ENCODE measurements at places on chromosomes 16 and 17.

DNA sequence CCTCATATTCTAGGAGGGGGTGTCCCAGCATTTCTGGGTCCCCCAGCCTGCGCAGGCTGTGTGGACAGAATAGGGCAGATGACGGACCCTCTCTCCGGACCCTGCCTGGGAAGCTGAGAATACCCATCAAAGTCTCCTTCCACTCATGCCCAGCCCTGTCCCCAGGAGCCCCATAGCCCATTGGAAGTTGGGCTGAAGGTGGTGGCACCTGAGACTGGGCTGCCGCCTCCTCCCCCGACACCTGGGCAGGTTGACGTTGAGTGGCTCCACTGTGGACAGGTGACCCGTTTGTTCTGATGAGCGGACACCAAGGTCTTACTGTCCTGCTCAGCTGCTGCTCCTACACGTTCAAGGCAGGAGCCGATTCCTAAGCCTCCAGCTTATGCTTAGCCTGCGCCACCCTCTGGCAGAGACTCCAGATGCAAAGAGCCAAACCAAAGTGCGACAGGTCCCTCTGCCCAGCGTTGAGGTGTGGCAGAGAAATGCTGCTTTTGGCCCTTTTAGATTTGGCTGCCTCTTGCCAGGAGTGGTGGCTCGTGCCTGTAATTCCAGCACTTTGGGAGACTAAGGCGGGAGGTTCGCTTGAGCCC is 11.6 kb downstream of the STH start:
- DNase-seq: no peak

DNA sequence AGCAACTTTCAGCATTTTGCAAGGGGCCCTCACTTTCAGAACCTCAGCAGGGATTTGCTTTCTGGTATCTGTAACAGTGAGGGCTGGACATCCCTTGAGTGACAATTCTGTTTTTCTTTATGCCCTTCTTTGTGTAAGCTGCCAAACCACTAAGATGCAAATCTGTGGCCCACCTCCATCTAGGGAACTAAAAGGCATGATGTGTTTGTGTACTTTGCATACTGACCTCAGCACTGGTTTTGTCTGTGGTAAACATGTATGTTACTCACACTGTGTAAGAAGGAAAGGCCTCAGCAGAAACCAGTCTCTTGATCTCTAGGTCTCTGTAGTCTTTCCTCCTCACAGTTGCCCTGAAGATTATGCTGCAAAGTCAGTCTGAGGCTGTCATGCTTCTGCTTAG is 396.6 kb upstream of the DYNLRB2 start:
- no peak for DNase-seq

GRCh38 chr16:29683543-29684090 is 4.6 kb downstream of the QPRT start:
- DNase-seq: no peak

DNA sequence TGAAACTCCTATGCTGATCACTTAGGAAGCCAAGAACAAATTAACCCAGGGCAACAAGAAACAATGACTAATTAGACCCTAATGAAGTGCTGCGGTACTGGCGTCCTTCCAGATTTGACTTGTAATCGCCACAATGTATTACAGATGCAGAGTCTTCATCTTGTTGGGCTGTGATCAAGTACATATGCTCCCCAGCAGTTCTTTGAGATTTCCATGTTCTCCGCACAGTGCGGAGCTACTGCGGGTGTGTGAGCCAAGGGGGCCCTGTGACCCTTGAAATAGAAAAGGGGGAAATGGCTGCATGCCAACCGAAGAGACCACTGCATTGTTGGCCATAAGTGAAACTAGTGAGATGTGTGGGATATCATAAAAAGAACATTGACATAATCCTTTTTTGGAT is 469.9 kb downstream of the MAF start:
- DNase-seq: no peak

GRCh38 chr16:49183911-49184310 is 97.7 kb downstream of the CBLN1 start:
- peak; percentile 9 for DNase-seq

DNA sequence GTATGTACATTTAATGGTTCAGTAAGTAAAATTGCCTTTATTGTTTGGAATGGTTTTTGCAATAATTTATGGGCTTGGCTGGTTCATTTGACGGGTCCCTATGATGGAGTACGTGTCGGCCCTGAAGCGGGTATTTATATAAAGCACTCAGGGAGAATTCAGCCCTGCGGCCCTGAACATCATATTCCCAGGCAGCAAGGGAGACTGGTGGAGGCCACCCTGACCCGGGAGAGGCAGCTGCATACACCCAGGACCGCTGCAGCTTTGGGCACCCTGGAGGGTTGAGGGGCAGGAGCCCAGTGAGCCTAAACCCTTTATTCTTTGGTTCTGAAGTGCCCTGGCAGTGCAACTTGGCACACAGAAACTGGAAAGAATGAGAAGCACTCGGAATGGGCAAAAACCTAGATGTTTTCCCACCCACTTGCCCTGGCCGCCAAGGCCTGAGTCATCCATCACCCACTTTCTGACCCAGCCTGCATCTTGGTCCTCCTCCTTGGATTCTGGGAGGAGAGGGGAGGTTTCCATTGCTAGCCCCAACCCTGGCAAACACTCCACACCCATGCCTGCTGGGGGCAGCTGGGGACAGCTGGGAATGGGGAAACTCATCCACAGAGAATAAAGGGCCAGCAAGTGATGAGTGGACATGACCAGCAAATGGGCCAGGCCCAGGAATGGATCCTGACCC is 162.2 kb upstream of the TNRC6C start:
- no peak for DNase-seq

DNA sequence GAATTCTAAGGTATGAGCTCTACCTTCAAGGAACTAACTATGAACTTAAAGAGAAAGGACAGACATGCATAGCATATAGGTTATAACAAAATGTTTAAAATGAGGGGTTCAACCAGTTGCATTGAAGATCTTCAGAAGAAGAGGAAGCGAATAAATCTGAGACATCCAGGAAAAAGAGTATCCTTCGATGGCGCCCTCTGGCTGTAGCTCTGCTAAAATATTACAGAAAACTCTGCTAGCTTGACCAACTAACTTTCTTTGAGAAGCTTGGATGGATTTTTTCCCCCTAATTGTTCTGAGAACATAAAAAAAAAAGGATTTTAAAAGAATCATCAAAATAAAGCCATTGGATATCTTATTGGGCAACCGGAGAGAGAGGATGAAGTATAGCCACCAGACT is 659.9 kb upstream of the SOX9 start:
- DNase-seq: peak; percentile 22

GRCh38 chr17:63437287-63438091 is 8.6 kb downstream of the CYB561 start:
- no peak for DNase-seq

DNA sequence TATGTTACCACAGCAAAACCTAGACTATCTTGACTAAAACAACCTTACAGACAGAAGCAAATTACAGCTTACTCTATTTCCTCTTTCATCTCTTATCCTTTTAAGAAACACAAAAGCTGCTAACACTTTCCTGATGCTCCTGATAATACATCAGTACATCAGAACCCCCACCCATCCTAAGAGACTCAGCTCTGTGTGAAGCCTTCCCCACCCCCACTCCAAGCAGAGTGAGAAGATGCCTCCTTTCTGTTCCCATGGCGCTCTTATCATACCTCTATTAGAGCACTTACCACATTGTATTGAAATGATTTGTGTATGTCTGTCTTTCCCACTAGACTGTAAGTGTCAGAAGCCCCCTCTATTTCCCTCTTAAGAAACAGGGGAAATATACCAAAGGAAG is 42.4 kb upstream of the HS3ST2 start:
- no peak for DNase-seq

DNA sequence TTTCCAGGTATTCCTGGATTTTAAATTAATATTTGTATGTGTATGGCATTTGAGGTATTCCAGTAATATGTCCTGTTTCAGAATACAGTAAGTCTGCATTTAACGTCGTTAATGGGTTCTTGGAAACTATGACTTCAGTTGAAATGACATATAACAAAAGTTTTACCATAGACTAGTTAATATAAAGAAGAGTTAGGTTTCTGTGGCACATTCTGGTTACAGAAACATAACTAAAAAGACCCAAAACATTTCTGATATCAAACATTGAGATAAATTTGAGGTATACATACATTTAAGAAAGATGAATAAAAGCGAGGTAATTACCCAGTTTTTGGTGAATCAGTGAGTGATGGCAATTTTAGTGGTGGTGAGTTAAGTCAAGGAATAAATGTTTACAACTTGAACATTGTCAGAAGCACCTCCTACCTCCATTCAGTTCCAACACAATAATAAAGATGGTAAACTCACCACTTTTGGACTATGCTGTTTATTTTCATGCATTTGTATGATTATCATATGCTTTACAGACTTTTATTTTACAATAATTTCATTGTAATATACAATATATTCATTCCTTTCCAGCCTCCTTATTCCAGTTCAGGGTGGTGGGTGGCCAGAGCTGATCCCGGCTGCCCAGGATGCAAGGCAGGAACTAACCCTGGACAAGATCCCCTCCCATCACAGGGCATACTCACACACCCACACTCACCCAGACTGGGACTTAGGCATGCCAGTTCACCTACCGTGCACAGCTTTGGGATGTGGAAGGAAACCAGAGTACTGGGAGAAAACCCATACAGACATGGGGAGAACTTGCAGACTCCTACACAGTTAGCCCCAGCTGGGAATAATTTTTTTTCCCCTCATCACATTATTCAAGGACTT is 9.7 kb downstream of the LUC7L3 start:
- DNase-seq: no peak

DNA sequence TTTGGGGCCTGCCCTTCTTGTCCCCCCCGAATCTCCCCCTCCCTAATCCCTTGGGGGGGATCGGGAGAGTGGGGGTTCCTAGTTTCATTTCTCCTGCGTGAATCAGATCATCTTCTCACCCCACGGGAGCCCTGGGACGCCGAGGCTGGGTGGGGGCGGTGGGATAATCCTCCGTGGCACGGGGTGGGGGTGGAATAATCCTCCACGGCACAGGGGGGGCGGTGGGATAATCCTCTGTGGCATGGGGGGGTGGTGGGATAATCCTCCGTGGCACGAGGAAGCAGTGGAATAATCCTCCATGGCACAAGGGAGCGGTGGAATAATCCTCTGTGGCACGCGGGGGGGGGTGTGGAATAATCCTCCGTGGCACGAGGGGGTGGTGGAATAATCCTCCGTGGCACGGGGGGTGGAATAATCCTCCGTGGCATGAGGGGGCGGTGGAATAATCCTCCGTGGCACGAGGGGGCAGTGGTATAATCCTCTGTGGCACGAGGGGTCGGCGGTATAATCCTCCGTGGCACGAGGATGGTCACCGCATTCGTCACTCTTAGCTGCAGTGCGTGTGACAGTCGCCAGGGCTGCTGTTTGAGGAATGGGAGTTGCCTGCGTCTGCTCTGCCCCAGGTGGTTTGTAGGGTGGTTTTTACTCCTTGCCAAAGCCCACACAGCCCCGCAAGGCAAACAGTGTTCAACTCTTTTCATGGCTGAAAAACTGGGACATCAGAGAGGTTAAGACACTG is 156.9 kb downstream of the LAT start:
- no peak for DNase-seq

GRCh38 chr17:47470836-47471235 is 60.1 kb upstream of the NPEPPS start:
- DNase-seq: no peak

DNA sequence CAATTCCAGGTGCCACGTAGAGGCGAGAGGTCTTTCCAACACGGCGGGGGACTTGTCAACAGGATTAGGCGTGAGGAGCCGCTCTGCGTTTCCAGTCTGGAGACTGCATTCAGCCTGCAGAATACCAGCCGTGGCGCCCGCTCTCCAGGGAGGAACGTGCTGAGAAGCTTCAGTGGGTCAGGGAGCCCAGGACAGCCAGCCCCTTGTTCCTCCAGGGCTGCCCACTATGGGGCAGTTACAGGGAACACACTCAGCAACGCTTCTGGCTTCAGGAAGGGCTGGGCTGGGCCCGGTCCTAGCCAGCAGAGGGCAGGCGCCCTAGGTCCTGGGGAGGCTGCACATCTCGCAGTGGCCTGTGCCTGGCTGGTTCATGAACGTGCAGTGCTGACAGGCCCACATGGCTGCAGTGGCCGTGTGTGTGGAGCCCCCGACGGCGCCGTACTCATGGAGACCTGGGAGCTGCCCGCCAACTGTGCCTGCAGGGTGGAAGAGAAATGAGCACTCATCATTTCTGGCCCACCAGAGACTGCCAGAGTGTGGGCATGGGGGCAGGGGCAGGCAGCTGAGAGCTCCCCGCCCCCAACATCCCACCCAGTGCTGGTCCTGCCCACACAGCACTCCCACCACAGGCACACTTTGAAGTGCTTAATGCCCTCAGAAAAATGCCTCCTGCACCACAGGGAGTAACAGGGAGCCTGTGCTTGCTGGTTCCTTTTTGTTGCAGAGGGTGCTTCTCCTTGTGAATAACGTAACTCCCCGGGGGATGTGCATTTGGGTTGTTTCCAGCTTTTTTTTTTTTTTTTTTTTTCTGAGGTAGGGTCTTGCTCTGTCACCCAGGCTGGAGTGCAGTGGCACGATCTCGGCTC is 7.0 kb upstream of the FAAP100 start:
- DNase-seq: no peak

DNA sequence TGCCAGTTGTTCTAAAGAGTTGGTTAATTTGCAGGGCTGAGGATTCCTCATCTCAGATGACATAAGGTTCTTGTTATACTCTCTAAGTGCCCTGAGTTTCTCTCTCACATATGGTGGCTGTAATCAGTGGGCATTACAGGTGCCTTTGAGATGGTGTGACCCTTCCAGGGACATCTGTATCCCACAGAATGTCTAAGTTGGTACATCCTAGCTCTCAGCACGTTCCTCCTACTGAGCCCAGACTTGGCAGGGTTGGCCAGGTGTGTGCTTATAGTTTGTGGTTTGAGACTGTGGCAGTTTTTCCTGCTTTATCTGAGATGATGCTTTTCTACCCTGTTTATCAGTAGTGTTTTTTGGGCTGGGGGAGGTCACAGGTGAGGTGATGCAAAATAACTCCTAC is 36.3 kb downstream of the SPECC1 start:
- DNase-seq: no peak

DNA sequence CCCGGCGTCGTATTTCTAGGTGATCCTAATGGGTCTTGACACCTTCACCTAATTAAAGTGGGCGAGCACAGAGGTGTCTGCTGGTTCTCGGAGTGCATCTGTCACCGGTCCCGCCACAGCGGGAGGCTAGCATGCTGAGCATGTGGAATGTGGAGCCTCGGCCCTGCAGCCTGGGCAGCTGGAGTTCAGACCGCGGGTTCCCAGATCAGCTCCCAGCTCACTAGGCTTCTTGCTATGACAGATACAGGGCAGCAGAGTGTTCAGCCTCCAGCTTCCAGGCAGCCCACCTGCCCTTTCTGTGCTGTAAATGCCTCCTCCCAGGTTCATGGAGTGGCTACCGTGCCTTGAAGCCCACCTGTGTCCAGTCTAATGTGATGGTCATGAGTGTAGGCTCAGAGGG is 166.7 kb downstream of the CPPED1 start:
- no peak for DNase-seq

DNA sequence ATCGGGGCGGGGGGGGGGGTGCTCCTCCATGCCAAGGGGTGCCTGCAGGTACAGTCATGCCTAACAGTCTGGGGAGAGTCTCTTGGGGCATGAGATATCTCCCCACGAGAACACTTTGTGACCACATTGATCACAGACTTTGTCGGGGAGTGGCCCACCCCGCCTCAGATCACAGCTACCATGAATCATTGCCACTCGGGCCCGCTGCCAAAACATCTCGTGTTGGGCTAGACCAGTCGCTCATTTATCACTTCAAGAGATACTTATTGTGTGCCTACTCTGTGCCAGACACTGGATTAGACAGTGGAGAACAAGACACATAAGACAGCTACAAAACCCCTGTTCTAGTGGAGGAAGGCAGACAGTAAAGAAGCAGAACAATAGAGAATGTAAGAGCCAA is 72.6 kb downstream of the CLEC16A start:
- no peak for DNase-seq

All from neural crest cell (in vitro differentiated cells).